ENCODE measurements at places on chromosomes 5 and 9.

DNA sequence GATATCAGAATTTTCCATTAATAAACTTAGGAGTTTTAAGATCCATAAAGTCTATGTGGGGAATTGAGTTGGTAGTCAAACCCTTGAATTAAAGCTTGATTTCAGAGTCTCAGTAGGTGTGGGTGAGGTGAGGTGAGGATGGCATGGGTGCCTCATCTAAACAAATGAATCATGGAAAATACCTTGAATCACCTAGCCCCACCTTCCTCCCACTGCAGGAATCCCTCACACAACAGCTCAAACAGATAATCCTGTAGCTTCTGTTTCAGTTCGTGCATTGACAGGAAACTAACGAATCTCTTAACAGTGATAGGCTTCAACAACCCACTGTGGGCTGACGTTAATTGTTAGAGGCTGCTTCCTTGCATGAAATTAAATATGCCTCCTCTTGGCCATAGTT, 185.0 kb downstream of the SREK1 start:
- DNase-seq, result no peak

DNA sequence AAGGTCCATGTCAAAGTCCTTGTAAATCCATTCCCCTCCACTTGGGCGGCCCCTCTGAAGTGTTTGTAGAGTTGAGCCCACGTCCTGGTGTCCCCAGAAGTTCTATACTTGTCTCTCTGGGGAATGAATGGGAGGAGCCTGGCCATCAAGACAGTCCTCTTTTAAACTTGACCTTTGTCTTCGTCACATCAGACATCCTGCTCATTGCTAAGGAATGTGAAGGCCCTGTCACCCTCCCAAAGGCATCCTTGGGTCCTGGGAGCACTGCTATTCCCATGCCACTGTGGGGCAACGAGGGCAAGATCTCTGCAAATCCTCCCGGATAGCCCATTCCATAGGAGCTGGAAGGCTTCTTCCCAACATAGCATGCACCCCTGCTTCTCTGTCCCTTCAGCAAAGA, 235.5 kb downstream of the SLIT3 start:
- no peak for DNase-seq

- no peak for DNase-seq
Observed at GRCh38 chr5:33756491-33756890, 135.3 kb downstream of the ADAMTS12 start.

- DNase-seq, result peak; percentile 50
Observed at GRCh38 chr5:167945542-167946384, 345.7 kb upstream of the WWC1 start.

- DNase-seq, result no peak
Observed at GRCh38 chr9:127206666-127207065, 57.9 kb upstream of the GARNL3 start.

GRCh38 chr9:73024601-73025034, 71.8 kb upstream of the ALDH1A1 start:
- DNase-seq, result no peak

DNA sequence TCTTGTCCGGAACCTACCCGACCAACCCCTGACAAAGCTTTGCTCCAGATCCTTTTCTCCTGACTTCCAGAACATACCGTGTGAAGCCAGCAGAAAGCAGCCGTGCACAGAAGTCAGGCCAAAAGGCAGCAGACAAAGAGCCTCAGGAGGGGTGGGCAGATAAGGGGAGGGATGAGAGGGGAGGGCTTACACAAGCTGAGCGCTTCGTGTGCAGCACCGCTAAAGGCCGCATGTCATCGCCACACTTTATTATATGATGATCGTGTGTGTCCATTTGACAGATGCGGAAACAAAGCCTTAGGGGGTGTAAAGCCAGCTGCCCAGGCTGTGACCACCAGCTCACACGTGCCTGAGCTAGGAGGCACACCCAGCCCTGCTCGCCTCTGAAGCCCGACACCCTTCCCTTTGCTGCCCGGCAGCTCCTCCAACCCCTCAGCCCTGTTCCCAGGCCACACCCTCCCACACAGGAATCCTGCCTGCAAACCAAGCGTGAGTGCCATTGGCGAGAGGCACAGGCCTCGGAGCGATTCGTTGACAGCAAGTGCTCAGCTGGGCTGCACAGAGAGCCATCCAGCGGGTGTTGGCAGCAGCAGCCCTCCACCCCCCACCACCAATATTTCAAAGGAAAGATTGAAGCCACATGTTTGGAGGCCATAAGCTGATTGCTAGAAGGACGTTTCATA, 170.5 kb upstream of the SMIM23 start:
- peak; percentile 15 for DNase-seq

GRCh38 chr9:94182532-94182931, 76.6 kb upstream of the ZNF169 start:
- DNase-seq, result no peak

DNA sequence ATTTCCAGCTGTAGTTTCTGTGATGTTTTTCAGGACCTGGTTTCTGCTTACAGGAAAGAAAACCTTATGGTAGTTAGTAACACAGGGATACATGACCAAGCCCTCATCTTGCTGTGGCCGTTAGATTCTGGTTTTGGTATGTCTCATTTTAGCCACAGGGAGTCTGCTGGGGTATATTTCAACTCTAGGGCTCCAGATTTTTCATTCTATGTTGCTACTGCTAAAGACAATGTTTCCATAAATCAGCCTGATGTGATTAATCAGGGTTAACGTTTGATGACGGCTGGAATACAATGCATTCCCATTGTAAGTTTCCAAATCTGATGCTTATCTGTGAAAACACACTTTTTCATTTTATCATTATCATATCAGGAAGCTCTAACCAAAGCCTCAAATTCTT, 48.2 kb downstream of the P4HA2 start:
- no peak for DNase-seq

- DNase-seq, result no peak
Observed at GRCh38 chr5:54301220-54301619, 9.2 kb downstream of the ARL15 start.

DNA sequence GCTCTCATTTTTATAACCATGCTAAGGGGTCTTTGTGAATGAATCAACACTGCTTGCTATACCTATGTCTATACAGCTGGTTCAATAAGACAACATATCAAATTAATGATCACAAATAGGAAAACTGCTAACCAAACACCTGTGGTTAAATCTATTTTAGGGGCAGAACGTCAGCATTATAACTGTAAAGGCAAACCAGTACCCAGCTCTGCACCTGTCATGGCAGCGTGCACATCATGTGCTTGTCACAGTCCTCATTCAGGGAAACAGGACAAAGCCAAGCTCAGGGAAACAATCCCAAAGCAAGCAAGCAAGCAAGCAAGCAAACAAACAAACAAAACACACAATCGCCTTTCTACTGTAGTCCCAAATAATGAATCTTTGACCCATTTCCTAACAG, 277.7 kb upstream of the DAP start:
- no peak for DNase-seq

DNA sequence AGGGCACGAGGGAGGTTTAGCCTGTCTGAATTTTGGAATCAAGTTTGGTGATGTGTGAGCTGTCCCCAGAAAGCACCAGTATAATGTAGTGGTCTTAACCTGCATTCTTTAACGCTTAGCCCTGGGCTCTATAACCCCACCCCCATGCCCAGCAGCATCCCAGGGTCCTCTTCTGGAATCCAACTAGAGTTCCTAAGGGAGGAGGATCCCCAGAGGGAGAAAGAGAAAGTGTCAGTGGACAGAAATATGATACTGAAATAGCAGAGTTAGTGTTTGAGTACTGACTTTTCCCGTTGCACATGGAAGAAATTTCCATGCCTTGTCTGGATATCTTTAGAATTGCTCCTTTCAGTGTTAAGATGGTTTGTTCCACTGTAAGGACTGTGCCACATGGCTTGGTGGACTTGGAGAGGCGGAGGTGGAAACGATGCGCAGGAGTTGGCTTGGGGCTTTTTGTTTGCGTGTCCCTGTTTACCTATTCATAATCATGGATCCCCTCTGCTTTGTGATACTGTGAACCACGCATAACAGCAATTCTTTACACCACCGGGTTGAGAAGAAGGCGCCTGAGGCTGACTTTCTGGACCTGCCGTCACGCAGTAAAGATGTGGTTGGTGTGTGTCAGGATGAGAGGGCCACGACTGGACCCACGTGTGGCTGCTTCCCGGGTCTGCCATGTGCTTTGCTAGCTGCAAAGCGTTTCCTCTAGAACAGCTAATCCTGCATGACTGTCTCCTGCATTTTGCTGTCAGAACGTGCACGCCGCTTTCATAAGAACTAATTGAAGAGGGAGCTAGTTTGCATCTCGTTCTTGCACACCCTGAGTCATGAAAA, 142.3 kb downstream of the SMARCA2 start:
- peak; percentile 48 for DNase-seq

DNA sequence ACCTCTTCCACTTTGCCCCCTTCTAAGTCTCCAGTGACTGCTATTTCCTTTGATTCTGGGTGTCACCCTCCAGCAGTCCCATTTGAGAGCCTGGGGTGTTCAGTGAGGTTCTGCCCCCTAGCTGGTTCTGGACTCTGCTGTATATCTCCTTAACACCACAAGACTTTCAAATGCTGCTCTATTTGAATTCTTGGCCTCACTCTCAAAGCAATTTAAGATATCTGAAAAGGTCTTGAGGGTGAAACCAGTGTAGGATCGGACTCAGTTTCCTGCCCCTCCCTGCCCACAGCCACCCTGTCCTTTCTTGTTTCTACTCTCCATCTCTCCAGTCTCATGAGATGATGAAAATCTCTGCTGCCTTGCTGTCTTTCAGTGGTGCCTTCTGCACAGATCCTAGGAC, 280.9 kb downstream of the TENT4A start:
- no peak for DNase-seq

DNA sequence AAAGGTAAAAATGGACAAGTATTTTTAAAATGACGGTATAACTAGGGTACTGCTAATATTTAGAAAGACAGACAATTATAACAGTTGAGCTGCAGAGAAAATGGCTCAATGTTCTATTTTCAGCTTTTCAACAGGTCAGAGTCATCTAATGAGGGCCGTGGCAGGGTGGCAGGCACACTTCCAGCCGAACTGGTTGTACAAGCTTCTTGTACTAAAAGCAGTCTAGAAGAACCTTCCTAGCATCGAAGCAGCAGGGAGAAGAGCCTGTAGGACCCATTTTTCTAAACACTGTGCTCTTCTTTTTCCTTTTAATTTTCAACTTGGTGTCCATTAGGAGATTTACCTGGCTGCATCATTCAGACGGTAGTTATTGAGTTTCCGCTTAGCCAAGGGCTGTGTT, 85.6 kb downstream of the SLC28A3 start:
- DNase-seq, result no peak

DNA sequence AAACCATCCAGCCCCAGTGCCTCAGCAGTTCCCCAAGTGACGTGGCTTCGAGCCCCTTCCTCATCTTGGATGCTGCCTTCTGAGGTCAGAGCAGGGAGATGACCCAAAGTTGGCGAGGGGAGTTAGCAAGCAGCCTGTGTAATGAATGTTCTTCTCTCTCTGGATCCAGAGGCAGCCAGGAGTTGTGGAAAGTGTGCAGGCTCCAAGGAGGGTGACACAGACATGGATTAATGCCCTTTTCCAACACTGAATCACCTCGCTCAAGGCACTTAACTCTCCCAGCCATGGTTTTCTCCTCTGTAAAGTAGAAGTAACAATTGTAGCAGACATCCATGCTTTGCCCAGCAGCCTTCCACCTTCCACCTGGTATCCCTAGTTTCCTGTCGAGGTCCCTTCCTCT, 64.6 kb upstream of the HAND1 start:
- DNase-seq, result no peak

Measured in renal cortical epithelial cell (primary cell).